Muscle of back (tissue), 13 donors: ENCODE measurements at places on chromosomes 5 and 9. TPM values are rescaled to one million over a fixed set of nuclear protein-coding genes. Genes with fewer than 3 reads are reported as not detected.

The BBLN gene
- 26.5 TPM for polyA plus RNA-seq

The TNFAIP8 gene
- polyA plus RNA-seq = 10.9 TPM

The DMRTA1 gene
- polyA plus RNA-seq = 0.16 TPM

The ROR2 gene
- polyA plus RNA-seq = 2.8 TPM

The SPINK4 gene
- not detected for polyA plus RNA-seq

The CCDC192 gene
- 1.2 TPM for polyA plus RNA-seq

The SHOC1 gene
- polyA plus RNA-seq = 0.08 TPM

The PCDHGB3 gene
- polyA plus RNA-seq = 1.4 TPM

The BHMT2 gene
- 4.7 TPM for polyA plus RNA-seq

The IL9 gene
- not detected for polyA plus RNA-seq

The SH2D3C gene
- 19.1 TPM for polyA plus RNA-seq

DNA sequence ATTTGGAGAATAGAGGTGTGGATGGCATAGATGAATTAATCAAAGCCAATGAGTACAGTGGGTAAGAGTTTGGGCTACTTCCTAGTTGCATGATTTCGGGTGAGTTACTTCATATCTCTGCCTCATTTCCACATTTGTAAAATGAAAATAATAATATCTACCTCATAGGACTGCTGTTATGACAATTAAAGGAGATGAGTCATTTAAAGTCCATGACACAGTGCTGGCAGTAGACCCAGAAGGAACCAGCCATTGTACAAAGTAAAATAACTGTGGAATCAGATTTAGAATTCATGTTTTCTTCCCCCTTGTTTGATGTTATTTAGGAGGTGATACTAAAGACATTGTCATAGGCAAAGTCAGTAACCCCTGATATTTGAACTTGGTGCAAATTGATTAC is 139.5 kb upstream of the SLC27A6 start:
- no peak for DNase-seq

DNA sequence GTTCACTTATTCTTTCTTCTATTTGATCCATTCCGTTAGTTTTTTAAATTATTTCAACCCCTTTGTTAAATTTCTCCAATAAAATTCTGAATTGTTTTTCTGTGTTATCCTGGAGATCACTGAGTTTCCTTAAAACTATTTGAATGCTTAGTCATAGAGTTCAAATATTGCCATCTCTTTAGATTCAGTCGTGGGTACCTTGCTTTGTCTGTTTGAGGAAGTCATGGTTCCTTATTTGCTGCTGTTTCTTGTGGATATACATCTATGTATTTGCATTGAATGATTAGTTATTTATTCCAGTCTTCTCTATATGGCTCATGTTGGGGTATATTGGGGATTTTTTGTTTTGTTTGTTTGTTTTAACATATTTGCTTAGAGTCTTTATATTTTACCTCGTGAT is 80.6 kb downstream of the HINT1 start:
- no peak for DNase-seq

DNA sequence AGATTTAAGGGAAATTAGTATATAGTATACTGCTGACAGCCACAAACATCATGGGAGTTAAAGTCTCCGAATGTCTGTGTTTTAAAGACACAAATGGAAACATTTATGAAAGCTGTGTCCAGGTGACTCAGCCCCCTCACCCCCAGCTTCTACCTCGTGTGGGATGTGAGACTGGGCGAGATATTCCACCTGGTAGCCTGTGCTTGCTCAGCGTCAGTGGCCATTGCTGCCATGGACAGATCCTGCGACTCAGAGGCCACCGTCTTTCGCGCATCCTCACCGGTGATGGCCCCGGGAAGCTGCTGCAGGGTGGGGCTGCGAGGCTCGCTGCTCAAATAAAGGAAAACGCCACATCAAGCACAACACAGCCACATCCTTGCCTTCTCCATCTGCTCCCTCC is 31.2 kb upstream of the EXOC3 start:
- no peak for DNase-seq

DNA sequence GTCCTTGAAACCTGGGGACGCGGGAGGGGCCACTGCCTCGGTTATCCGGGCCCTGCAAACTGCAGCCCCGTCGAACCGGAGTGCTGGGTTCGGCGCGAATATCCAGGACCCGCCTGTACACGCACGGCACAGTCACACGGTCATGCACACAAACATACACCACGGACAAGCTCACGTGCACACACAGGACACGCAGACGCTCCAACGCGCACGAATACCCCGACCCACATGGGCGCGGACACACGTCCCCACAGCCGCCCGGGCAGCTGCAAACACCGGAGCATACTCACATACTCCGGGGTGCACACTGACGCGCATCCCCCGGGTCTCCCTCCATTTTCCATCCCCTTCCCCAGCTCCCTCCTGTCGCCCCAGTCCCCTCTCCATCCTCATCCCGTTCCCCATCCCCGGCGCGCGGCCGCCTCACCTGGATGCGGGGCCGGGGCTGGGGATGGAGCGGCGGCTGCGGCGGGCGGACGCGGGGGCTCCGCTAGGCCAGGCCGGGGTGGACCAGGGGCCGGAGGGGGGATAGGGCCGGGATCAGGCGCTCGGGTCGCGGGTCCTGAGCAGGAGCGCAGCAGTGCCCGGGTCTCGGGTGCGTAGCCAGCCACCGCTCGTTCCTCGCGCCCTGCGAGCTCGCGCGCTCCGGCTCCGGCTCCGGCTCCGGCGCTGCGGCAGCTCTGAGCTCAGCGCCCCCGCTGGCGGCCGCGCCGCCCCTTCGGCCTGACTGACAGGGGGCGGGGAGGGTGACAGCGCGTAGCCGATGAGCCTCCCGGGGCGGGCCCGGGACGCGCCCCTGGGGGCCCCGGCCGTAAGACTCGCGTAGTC is at the start of the genes EIF4E1B and SNCB:
Gene EIF4E1B (plus strand): TSS at position 823 of the 828 bp plus-strand sequence. CDS start 12,113 bp downstream, outside the sequence.
Gene SNCB (minus strand): TSS at position 682 of the 828 bp plus-strand sequence. CDS start 880 bp downstream, outside the sequence.
- DNase-seq = peak; percentile 37

DNA sequence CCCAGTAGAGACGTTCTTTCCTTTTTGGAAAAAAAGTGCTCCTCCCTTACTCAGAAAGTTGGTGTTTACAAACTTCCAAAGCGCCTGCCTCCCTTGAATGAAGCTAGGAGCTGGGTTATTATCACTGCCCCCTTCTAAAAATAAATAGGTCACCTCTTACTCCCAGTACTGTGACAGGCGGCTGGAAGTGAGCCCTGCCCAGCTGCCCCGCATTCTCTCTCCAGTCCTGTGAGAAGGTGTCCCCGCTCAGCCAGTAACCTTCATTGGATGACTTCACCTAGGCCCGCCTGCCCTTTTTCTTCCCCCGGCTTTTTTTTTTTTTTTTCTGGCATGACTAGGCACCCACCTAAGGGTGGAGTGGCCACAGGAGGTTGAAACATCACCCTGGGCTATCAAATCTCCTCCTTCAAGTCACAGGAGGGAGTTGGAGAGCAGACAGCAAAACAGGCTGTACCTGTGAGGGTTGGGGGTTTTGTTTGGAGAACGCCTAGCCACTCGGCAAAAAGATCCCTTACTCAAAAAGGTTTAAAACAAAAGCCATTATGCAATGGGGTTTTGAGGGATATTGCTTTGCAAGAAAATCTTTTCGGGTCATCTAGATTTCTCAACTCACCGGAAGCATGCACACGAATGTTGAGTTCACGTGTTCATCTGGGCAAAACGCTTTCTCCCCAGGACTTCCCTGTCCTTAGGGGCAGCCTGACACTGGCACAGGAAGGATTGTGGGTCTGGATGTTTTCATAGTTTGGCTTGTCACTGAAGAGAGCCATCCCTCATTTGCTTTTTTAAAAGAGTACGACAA is 43.3 kb upstream of the ZNF622 start:
- DNase-seq = no peak

- DNase-seq = peak; percentile 67
Measured at GRCh38 chr5:55633574-55634208, 78.4 kb downstream of the SLC38A9 start.

GRCh38 chr5:58410441-58410840 is 49.4 kb downstream of the PLK2 start:
- DNase-seq = peak; percentile 66

DNA sequence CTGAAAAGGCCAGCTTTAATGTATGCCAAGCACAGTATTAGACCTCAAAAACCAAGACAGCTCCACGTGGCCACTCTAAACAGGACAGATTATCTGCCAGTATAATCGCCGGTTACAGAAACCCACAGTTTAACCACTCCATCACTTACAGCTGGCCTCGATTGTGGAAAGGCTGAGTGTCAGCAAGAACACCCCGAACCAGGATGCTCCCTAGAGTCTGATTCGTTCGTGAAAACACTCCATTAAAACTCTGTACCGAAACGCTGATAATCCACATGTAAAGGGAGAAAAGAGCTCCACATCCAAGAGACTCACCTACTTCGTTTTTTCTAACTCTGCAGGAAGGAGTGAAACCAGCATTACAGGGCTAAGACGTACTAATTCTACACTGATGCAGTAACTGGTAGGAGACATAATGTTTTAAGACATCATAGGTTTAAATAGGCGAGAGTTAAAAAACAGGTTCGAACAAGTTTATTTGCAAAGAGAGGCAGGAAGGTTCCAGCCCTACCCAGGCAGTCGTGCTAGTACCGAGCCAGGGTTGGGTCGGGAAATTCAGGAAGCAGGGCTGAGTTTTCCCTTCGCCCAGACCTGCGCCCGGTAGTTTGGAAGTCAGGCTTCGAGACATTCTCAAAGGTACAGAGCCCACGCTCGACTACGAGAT is 949 bp downstream of the SERINC5 start:
- no peak for DNase-seq

DNA sequence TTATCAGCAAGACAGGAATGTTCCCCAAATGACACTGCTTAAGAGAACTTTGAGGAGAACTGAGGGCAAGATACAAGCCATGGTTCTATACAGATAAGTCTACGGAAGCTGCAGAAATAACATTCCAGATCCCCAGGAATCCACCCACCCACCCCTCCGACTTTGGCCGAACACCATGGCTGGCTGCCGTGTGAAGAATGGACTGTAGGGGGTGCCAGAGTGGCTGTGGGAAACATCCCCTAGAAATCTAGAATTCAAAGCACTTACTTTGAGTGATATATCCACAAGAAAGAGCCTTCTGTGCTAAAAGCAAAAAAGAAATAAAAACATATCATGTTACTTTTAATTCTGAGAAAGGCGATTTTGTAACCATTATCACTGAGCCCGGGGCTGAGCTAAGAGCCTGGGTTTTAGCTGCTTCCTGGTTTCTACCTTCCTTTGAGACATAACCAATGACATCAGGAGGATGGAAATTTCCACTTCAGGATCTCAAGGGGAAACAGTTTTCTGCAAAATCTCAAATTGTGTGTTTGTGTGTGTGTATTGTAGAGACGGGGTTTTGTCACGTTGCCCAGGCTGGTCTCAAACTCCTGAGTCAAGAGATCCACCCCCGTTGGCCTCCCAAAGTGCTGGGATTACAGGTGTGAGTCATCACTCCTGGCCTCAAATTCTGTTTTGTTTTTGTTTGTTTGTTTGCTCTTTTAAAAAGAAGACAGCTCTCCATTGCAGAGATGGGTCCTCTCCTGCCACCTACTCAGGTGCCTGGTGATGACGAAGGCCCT is 36.4 kb downstream of the GGTA1 start:
- DNase-seq = no peak

DNA sequence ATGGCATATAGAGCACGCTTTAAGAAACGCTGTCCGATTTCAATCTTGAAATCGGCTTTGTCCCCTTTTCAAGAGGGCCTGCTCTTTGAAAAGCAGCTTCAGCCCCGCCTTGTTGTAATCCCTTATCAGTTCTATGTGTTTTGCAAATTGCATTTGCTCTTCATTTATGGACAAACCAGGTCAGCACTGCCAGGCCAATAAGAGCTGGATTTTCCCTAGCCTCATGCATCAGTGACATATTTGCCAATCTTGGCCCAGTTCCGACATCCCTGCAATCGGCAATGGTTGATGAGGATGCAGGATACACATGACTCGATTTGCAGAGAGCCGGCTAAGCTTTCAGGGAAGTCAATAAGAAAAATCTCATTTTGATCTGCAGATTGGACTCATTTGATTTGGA is 529.1 kb upstream of the CLINT1 start:
- DNase-seq = no peak

- DNase-seq = no peak
Measured at GRCh38 chr5:98576275-98576674, 197.2 kb upstream of the RGMB start.

DNA sequence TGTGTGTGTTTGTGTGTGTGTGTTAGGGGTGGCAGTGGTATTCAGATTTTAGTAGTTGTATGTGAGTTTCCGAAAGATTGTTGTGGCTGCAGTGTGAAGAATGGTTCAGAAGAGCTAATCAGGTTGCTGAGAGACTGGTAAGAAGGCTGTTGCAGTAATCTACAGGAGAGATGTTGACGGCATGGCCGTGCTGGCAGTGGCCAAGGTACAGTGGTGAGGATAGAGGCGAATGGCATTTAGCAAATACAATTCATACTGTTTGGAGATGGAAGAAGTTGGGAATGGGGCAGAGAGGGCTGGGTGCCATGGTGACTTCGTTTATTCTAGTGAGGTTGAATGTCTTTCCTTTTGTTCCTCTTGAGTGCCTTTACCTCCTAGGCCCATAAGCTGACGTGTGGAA is 77.5 kb upstream of the SPATA31D4 start:
- no peak for DNase-seq

- no peak for DNase-seq
Measured at GRCh38 chr5:67211926-67212325, 15.3 kb upstream of the CD180 start.

DNA sequence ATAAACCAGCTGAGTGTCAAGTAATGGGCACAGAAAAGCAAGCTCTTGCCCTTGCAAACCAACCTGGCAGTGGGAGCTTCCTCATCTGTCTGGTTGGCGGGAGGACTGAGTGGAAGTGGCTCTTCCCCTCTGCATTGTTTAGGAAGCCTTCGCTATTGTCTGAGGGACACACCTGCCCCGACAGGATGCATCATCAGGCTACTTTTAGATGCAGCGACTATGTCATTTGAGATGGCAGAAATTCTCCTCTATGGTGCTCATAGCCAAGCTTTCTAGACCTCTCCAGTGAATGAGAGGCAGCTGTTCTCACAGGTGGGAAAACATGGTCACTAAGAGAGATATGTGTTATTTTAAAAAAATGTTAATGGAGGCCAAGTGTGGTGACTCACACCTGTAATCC is 104.0 kb downstream of the DOCK8 start:
- DNase-seq = no peak

DNA sequence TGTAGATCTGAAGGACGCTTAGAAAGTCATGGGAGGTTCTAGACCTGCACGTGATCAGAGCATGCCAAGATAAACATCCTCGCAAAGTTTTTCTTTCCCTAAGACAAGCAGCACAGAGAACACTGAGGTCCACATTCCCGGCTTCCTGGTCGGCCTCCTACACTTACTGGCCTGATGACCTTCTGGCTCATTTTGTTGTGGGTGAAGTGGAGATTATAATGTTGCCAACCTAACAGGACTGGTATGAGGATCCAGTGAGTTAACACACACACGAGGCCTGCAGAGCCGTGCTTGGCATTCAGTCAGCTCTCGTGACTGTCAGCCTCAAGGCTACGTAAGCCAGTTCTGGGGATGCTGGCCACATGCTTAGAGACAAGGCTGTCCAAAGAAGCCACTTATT is 186.0 kb downstream of the TENT4A start:
- DNase-seq = no peak

- no peak for DNase-seq
Measured at GRCh38 chr9:85730916-85731630, 10.7 kb downstream of the AGTPBP1 start.

GRCh38 chr5:169356181-169356580 is 55.2 kb upstream of the SLIT3 start:
- no peak for DNase-seq

- DNase-seq = no peak
Measured at GRCh38 chr9:131511416-131511815, 8.7 kb downstream of the POMT1 start.
